ENCODE measurements at places on chromosomes 3 and 15. TPM values are rescaled to one million over a fixed set of nuclear protein-coding genes. Genes with fewer than 3 reads are reported as not detected.

PLIN1 gene
- 308 TPM for total RNA-seq

GOLGA8A gene
- total RNA-seq = 32.0 TPM

GPR176 gene
- total RNA-seq = 13.5 TPM

TMCC1 gene
- total RNA-seq = 26.2 TPM

CDHR4 gene
- total RNA-seq = 1.3 TPM

- peak; percentile 29 for DNase-seq
- H3K27me3 ChIP-seq = no peaks in the 10 kb centered on the region
- H3K27ac ChIP-seq = peak overlapping the region; percentile 58
- no peak overlapping the region for H3K4me3 ChIP-seq
- H3K36me3 ChIP-seq = no peaks in the 10 kb centered on the region
- no peaks in the 10 kb centered on the region for H3K4me1 ChIP-seq
Observed at GRCh38 chr3:133944641-133945380, 49.1 kb upstream of the RAB6B start.

GRCh38 chr15:57152133-57152532 is 224.2 kb upstream of the CGNL1 start:
- H3K27ac ChIP-seq = no peak overlapping the region
- no peaks in the 10 kb centered on the region for H3K4me1 ChIP-seq
- H3K27me3 ChIP-seq = no peaks in the 10 kb centered on the region
- DNase-seq = no peak

DNA sequence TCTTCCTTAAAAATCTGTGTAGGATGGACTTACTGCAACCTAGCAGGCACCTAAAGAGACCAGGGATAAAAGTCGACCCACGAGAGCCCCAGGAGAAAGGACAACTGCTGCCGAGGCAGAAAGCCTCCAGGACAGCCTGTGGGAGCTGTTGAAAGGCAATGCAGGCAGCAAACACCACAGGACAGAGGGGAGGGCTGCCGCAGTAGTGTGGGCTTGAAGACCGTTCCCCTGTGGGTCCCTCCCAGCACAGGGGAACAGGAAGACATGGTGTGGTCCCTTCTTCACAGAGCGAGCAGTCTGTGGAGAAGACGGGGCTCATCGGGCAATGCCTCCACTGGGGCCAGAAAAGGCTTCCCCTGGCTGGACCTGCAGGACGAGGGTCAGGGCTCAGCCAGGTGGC is 58.5 kb upstream of the GATA2 start:
- no peak overlapping the region for H3K27ac ChIP-seq
- H3K4me1 ChIP-seq = peaks cover 28% of the 10 kb centered on the region
- H3K36me3 ChIP-seq = no peaks in the 10 kb centered on the region
- H3K4me3 ChIP-seq = no peak overlapping the region
- peaks cover 22% of the 10 kb centered on the region for H3K27me3 ChIP-seq

DNA sequence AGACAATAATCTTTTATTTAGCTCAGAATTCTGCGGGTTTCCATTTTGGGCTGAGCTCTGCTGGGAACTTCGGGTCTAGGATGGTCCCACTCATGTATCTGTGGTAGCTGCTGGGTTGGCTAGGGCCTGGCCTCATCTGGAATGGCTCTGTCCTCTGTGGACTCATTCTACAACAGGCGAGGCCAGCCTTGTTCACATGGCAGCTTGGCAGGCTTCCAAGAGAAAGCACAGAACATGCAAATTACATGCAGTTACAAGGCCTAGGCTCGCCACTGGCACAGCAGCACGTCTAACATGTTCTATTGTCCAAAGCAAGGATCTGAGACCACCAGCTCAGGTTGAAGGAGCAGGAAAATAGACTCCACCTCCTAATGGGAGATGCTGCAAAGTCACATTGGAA is 431.4 kb downstream of the PDCD6IP start:
- H3K4me1 ChIP-seq = no peaks in the 10 kb centered on the region
- H3K27me3 ChIP-seq = no peaks in the 10 kb centered on the region

- no peaks in the 10 kb centered on the region for H3K27me3 ChIP-seq
- DNase-seq = no peak
- no peak overlapping the region for H3K27ac ChIP-seq
Observed at GRCh38 chr15:40217166-40217824, 21.6 kb upstream of the PAK6 start.

DNA sequence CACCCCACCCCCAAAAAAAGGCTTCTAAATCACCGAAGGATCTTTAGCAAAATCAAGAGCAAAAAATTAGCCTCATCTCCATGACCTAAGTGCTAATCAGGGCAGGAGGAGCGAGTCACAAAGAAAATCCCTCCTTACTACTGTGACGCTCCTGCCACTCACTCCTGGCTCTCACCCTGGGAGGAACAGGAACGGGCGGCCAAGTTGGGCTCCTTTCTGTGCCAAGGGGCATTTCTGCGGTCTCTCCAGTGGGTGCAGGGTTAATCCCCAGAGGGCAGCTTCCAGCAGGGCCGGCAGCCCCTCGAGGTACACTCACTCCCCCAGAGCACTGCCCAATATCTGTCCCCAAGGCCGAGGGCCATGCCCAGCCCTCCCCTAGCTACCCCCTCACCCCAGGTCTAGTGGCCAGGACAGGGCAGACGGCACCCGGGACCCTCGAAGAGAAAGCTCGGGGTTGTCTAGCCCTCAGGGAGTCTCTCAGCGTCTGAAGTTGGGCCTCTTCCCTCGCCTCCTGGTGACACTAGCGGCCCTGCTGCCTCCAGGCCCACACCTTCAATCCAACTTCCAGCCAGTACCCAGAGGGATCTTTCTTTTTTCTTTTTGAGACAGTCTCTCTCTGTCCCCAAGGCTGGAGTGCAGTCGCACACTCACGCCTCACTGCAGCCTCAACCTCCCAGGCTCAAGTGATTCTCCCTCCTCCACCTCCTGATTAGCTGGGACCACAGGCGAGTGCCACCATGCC is 706 bp downstream of the CAV3 start:
- H3K4me1 ChIP-seq = no peaks in the 10 kb centered on the region
- H3K27me3 ChIP-seq = no peaks in the 10 kb centered on the region
- no peak overlapping the region for H3K27ac ChIP-seq

DNA sequence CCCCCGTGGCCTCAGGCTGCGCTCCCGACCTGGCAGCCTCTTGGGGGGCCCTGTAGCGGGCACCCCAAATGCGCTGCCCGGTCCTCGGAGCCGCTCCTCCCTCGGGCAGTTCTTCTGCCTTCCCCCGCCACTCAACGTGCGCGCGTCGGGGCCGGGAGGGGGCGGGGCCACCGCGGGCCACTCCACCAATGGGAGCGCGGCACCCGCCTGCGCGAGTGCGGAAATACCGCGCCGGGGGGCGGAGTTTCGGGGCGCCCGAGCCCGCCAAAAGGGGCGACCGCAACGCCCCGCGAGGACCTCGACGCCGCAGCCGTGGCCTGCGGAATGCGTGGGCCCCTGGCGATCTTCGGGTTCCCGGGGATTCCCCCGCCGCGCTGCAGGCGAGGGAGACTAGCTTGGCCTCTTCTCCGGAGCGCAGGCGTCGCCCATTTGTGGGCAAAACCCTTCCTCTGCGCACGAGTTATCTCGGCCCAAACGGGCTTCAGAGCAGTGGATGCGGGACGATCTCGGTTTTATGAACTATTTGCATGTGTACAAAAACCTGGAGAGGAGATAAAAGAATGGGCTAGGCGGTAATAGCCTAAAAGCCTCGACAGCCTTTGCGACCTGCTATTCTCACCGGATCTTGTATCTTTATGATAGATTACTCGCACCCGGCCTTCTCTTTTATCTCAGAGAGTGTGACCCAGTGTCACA is at the start of gene TASOR:
TASOR (minus strand) TSS at position 144 of the 696 bp plus-strand sequence. CDS start 259 bp downstream, outside the sequence.
- H3K27me3 ChIP-seq = no peaks in the 10 kb centered on the region
- H3K36me3 ChIP-seq = no peaks in the 10 kb centered on the region
- H3K27ac ChIP-seq = peak within 1 kb of the TSS; percentile 86
- DNase-seq = peak; percentile 62
- peak within 1 kb of the TSS; percentile 97 for H3K4me3 ChIP-seq

GRCh38 chr15:46855388-46855787 is 861.9 kb upstream of the SEMA6D start:
- no peaks in the 10 kb centered on the region for H3K27me3 ChIP-seq
- no peaks in the 10 kb centered on the region for H3K36me3 ChIP-seq
- no peak overlapping the region for H3K4me3 ChIP-seq
- no peaks in the 10 kb centered on the region for H3K4me1 ChIP-seq
- no peak overlapping the region for H3K27ac ChIP-seq
- no peak for DNase-seq

GRCh38 chr3:99833617-99834205 is 16.0 kb downstream of the CMSS1 start:
- no peaks in the 10 kb centered on the region for H3K27me3 ChIP-seq
- H3K27ac ChIP-seq = no peak overlapping the region
- H3K4me1 ChIP-seq = peaks cover 18% of the 10 kb centered on the region

DNA sequence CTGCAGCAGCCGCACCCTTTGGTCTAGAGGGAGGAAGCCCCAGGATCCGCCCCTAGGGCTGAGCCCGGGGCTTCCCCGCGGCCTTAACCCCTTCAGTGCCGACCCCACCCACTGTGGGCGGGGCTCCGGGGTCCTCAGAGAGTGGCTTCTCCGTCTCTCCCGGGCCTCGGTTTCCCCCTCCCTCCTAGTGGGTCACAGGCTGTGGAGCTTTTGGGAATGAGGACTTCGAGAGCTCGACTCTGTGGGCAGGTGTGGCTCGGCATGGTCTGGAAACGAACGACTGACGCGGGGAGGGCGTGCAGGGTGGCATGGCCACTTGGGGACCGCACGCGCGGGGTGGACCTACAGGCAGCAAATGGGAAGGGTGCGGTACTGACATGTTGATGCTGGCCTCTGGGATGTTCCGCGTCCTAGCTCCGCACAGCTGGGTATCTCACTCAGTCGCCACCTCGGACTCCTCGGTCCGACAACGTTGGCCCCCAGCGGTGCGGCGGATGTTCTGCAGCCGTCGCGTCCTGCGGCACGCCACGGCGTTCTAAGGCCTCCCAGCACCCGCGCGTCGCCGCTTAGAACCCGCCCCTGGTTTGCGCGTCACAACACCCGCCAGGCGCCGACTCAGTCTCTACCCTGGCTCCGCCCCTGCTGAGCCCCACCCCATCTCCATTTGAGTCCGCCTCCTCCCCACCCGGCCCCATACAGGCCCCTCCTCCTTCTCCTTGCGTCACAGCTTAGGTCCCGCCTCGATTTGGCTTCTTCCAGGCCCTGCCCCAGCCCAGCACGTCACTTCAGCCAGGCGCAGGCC is at the start of the genes HYAL3 and NAA80:
HYAL3 (minus strand) TSS at position 570 of the 802 bp plus-strand sequence. CDS start 3,803 bp downstream, outside the sequence.
NAA80 (minus strand) TSS at position 570 of the 802 bp plus-strand sequence. CDS start 1,942 bp downstream, outside the sequence.
- no peaks in the 10 kb centered on the region for H3K27me3 ChIP-seq
- peaks cover 45% of the 10 kb centered on the region for H3K4me1 ChIP-seq
- peak; percentile 99 for DNase-seq
- peak within 1 kb of the TSS; percentile 98 for H3K27ac ChIP-seq
- peaks cover 16% of the 10 kb centered on the region for H3K36me3 ChIP-seq
